ENCODE measurements at places on chromosomes 4 and X. TPM values are rescaled to one million over a fixed set of nuclear protein-coding genes. Genes with fewer than 3 reads are reported as not detected.

- no peak for DNase-seq
Observed at GRCh38 chrX:147838465-147839131, 73.1 kb upstream of the FMR1 start.

- DNase-seq = no peak
Observed at GRCh38 chr4:48255072-48255958, 14.3 kb downstream of the TEC start.

DNA sequence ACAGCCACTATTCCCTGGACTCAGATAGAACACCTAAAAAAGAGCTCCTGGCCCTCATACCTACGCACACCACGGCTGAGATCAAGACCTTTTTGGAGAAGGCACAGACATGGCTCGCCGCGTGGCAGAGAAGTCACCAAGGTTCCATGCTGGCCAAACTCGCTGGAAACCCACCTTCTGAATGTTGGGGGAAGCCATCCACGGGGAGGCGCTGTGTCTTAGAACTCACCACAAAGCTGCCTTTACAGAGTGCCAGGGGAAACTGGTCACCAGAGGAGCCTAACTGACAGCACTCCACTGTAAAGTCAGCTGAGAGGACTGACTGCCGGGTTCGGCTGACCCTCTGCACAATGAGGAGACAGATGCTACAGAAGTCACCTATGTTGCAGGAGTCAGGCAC is 97.9 kb downstream of the NEUROG2 start:
- no peak for DNase-seq

DNA sequence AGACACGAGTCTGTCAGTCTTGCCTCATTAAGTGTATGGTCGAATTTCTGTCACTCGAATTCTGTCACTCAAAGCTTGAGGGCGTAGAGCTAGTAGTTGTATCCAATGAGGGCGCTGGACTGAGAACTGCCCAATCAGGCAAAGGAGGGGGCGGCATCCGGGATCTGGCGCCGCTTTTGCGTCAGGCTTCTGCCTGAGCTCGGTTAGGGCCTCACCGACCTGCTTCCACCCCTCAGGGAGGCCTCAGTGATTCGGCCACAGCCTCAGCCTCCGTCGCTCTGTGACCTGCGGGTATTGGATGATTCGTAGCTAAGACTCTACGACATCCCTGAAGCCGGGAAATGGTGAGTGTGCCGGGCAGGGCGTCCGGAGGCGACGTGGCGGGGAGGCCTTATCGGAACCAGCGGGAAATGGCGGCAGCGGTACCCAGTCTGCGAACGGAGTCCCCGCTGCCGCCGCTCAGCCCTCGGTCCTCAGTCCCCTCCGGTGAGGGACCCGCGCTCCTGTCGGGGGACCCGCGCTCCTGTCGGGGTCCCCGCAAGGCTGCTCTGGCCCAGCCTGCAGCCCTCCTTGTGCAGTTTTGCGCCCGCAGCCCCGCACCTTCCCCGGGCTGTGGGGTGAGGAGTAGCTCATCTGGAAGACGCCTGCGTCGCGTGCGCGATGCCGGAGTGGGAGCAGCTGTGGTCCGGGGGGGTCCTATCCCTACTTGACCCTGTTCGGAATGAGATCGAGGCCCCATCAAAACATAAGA is 88.3 kb downstream of the ZNF718 start:
- DNase-seq = peak; percentile 45

- no peak for DNase-seq
Observed at GRCh38 chrX:103293118-103293517, 16.6 kb upstream of the TCEAL5 start.

DNA sequence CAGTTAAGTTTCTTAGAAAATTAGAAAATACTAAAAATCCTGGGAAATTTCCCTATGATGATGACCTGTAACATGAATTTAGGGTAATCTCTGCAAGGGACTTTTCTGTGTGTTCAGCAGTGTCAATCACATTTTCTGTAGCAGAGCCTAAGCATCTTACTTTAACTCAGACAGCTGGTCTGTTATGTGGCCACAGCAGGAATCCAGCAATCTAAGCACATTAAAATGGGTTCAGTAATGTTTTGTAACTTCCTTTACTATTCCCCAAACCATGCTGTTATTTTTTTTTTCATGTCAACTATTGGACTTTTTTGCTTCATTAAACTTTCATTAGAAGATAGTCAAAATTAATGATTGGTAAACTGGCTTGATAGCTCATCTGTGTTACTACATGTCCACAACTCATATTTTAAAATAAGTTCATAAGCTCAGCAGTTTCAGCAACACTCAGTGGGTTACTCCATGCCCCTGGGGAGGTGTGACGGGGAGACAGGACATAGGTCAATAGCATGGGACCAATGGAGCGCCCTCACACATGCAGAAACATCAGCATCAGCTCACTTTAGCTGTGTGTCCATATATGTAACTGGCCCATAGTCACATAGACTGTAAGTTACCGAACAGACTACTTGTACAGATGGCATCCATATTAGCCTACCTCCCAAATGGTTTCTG is 168.0 kb upstream of the PACRGL start:
- no peak for DNase-seq

- no peak for DNase-seq
Observed at GRCh38 chrX:2423282-2423681, 77.5 kb downstream of the DHRSX start.

The ATP6AP2 gene
- total RNA-seq = 39.9 TPM

The MMAA gene
- total RNA-seq = 20.8 TPM

The LRIT3 gene
- total RNA-seq = 0.27 TPM

The ABLIM2 gene
- 0.64 TPM for total RNA-seq

All from activated CD4-positive, alpha-beta T cell treated with anti-CD3 and anti-CD28 coated beads for 36 hours (primary cell).